SHP77 treated with DMSO at 0.1 percent for 48 hours (cell line): ENCODE measurements at places on chromosomes 11 and 22.

DNA sequence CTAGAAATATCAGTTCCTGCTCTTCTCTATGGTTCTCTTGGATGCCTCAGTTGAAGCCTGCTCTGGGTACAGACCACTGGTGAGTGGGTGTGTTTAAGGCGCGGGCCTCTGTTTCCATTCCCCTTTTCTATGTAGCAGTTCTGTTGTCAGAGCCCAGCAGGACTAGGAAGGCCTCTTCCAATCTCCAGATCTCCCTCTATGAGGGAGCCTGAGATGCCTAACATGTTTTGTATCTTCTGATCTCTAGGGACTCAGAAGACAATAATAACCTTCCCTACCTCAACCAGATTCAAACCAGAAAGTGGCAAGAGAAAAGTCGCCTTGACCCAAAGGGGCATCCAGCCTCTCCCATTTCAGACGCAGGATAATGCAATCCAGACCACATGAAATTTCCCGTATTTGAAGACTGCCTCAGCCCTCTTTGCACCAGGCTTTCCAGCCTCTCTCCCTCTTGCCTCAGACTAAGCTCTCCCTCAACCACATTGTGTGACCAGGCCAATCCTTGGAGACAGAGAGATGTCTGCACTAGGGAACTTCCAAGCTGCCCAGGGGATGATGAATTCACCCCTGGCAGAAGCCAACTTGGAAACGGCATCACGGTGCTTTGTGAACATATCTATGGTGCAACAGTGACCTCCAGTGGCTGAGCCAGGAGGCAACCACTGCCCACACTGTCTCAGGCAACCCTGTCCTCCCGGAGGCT lies 150.1 kb upstream of the UBASH3B start:
- DNase-seq: peak; percentile 1

DNA sequence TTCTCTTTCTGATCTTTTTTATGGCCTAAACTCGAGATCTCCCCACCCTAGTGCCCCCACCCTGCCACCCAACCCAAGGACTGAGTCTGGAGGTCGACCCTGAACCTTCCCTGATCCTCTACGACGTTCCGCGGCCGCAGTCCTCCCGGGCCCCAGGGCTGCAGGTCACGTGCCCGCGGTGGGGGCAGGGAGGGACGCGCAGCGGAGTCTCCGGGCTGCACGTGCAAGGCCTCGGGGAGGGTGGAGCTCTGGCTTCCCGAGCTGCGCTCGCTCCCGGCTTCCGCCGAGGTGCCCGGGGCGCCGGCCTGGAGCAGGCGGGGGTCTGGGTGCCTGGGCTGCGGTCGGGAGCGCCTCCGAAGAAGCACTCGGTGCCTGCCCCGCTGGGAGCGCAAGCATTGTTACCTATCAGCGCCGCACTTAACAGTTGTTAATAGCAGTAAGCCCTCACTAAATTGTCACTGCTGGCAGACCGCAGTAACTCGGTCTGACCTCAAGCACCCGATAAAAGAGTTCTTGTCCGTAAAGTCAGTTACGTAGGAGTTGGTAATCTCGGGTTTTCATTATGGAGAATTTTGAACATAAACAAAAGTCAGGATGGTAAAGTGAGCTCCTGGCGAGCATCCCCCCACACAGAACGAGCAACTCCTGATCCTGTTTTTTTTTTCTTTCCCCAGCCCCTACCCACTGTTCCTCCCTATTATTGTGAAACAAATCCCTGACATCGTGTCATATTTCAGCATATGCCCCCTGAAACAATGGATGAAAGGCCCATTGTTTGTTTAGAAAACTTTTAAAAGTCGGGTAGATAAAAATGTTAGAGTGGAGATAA lies 69.7 kb upstream of the EP300 start:
- DNase-seq: peak; percentile 51

DNA sequence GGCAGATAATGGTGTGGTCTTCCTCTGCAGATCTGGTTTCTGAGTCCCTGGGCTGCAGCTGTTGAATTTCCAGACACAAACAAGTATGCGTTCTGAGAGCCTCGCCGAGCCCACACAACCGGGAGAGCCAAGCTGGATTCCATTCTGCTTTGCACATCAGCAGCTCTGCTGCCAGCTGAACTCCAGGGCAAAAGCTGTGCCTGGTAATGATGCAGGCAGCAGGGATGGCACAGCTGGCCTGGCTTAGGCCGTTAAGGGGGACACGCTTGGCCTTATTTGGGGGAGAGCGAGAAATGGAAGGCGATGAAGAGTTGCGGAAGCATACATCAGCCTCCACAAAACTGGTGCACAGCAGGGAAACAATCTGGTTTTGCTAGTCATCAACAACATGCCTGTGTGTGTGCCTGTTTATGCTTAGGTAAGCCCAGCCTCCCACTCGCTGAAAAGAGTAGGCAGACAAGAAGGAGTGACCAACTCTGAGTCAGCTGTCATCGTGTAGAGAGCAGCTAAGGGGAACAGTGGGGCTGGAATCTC lies 25.1 kb downstream of the ADAMTS8 start:
- no peak for DNase-seq

DNA sequence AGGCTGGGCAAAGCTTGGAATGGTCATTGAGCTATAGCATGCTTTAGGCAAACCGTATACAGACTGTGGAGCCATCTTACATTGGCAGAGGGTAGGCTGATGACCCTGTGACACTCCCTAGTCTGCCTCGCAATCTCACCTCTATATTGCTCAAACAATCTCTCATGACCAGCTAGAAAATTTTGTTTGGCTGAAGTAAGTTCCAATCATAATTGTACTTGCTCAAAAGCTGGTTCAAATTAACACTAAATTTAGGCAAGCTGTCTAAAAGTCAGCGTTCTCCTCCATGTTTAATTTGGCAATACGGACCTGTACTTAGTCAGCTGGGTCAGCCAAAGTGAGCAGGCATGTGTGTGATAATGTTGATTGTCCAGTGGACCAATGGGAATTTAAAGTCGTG lies 133.0 kb downstream of the SWAP70 start:
- no peak for DNase-seq

- DNase-seq: no peak
Observed at GRCh38 chr22:48323746-48324145, 1503.9 kb downstream of the BRD1 start.

GRCh38 chr22:27843441-27843840 lies 41.9 kb upstream of the MN1 start:
- no peak for DNase-seq

DNA sequence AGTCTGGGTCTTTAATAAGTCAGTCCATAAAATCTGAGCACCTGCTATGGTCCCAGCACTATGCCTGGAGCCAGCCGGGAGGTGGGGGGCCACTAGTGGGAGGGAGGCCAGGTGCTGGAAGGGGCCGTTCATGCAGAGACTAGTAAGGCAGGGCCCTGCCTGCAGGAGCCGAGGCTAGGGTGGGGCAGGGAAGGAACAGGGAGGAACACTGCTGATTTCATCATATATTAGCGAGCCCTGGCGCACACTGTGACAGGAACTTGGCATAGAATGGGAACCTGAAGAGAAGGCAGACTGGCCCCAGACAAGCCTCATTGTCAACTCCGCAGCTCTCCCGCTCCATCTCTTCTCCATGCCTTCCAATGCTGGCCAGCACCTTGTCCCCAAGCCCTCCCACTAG lies 7.1 kb downstream of the VSIG10L2 start:
- no peak for DNase-seq

- no peak for DNase-seq
Observed at GRCh38 chr11:71206186-71206585, 46.2 kb downstream of the SHANK2 start.

GRCh38 chr22:23156286-23156685 lies 11.0 kb downstream of the RAB36 start:
- DNase-seq: no peak
